ENCODE measurements at places on chromosomes 16 and 17. TPM values are rescaled to one million over a fixed set of nuclear protein-coding genes. Genes with fewer than 3 reads are reported as not detected.

DNA sequence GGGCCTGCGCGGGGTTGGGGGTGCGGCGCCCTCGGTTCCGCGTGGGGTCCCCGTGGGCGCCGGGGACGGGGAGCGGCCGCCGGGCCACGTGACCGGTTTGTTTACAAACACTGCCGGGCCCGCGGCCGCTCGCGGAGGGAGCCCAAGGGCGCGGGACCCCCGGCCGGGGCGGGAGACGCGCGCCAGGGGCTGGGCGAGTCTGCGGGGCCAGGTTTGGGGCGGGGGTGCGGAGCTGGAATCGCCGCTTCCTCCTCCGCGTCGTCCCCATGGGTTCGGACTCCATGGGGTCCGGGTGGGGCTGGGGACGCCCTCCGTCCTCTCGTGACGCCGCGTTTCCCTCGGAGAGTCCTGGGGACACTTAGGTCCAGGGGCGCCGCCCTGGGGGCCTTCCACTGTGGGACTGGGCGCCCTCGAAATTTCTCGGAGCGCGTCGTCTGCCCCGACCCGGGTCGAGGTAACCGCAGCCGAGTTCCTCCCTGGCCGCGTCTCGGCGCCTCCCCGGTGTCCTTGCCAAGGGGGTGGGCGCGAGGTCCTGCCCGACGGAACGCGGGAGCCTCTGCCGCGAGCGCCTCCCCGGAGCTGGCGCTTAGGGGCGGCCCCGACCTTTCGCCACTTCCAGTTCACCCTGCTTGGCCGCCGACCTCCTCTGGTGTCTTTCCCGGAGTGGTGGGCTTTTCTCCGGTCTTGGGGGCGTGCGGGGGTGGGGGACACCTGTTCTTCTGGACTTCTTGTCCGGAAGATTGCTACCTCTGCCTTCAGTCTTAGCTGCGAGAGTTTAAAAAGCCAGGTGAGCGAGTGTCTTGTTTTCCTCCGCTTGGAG lies 684 bp downstream of the YPEL2 start:
- DNase-seq = peak; percentile 52
- H3K4me1 ChIP-seq = peaks cover 74% of the 10 kb centered on the region
- peak overlapping the region; percentile 98 for H3K27ac ChIP-seq
- peaks cover 2% of the 10 kb centered on the region for H3K36me3 ChIP-seq

DNA sequence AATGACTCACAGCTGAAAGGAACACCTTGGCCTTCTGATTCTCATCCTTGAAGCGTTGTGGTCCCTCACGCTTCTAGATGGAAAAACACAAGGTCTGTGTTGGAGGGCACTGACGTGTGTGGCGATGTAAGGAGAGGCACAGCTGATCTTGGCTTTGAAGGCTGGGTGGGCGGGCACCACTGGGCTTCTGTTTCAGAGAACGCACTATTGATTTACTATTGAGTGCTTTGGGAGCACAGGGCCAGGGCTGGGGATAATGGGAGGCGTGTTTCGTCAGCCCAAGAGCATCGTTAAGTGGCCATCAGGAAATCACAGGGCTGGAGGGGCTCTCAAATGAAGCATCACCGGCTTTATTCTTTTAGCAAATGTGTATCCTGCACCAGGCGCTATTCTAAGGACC lies 70.7 kb downstream of the CMIP start:
- peaks cover 11% of the 10 kb centered on the region for H3K4me1 ChIP-seq
- no peak overlapping the region for H3K27ac ChIP-seq
- no peaks in the 10 kb centered on the region for H3K36me3 ChIP-seq
- no peaks in the 10 kb centered on the region for H3K27me3 ChIP-seq

DNA sequence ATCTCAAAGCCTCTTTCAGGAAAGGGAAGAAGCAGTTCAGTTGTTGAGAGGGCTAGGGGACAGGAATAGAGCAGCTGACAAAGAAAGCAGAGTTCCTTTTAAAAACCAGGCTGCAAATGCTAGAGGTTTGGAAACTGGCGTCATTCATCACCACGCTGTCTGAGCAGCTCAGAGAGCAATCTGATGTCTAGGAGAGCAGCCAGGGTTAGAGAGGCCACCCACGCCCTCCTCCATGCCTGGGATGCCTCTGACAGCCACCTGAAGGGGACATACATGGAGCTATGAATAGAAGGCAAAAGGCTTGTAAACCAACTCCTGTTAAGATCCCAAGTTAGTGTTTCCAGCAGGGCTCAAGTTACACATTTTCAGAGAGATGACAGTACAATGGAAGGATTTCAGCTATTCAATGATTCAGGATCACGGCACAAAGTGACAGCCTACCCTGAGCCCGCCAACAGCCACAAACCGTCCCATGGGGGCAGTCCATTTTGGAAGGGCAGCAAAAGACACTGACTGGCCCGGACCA lies 12.4 kb downstream of the RAB5C start:
- peaks cover 4% of the 10 kb centered on the region for H3K4me1 ChIP-seq
- DNase-seq = no peak
- H3K27ac ChIP-seq = no peak overlapping the region
- H3K27me3 ChIP-seq = no peaks in the 10 kb centered on the region

DNA sequence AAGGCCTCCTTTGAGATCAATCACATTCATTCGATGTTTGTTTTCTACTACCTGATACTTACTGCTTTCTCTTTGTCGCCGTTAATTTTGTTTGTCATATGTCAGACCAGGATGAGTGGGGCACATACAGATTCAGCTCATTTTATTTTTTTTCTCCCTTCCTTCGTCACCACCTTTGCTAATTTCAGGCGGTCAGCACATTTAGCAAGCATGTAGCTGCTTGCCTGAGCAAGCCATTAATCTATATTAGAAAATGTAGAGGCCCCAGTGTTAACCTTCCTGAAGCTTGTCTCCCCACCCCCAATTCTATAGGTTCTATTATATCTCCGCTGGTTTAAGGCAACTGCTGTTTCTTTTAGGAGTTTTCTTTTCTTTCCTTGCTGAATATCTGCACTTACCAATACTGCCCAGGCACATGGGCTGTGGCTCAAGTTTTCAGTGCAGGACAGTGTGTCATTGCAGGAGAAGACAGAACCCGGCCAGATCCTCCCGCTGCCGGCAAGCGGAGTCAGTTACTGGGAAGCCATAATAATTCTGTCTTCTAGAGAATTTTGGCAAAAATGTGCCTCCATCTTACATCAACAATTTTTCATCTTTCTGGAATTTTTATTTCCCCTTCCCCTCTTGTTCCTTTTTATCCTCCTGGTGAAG lies 714.3 kb downstream of the WWOX start:
- H3K36me3 ChIP-seq = no peaks in the 10 kb centered on the region
- DNase-seq = no peak
- no peaks in the 10 kb centered on the region for H3K27me3 ChIP-seq

DNA sequence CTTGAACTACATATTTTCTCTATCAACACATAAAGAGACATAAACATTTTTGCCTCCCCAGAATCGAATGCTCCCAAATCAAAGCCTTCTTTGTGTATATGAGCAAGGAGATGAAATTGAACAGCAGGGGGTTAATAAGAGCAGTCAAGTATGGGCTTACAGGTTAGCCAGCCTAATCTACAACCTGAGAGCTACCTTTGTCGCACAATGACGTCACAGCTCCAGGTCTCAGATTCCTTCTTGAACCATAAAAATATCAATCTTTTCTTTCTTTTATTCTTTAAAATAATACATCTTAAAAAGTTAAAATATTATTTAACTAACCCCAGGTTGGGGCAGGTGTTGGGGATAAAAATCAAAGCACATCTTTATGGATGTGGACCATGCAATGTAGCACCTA lies 482.9 kb upstream of the CDH11 start:
- no peak overlapping the region for H3K27ac ChIP-seq
- no peak overlapping the region for H3K4me3 ChIP-seq
- no peaks in the 10 kb centered on the region for H3K36me3 ChIP-seq
- H3K27me3 ChIP-seq = no peaks in the 10 kb centered on the region

GRCh38 chr17:66459811-66460270 lies 157.4 kb downstream of the PRKCA start:
- peak overlapping the region; percentile 77 for H3K27ac ChIP-seq
- no peak overlapping the region for H3K4me3 ChIP-seq
- H3K4me1 ChIP-seq = peaks cover 9% of the 10 kb centered on the region
- no peaks in the 10 kb centered on the region for H3K27me3 ChIP-seq

GRCh38 chr16:71341881-71342280 lies 16.6 kb upstream of the CALB2 start:
- DNase-seq = no peak
- no peak overlapping the region for H3K4me3 ChIP-seq
- no peaks in the 10 kb centered on the region for H3K27me3 ChIP-seq
- H3K4me1 ChIP-seq = no peaks in the 10 kb centered on the region
- H3K36me3 ChIP-seq = no peaks in the 10 kb centered on the region

GRCh38 chr17:70353408-70354092 lies 184.2 kb downstream of the KCNJ2 start:
- H3K4me1 ChIP-seq = no peaks in the 10 kb centered on the region
- no peak for DNase-seq
- no peaks in the 10 kb centered on the region for H3K36me3 ChIP-seq
- H3K27ac ChIP-seq = no peak overlapping the region
- no peak overlapping the region for H3K4me3 ChIP-seq

DNA sequence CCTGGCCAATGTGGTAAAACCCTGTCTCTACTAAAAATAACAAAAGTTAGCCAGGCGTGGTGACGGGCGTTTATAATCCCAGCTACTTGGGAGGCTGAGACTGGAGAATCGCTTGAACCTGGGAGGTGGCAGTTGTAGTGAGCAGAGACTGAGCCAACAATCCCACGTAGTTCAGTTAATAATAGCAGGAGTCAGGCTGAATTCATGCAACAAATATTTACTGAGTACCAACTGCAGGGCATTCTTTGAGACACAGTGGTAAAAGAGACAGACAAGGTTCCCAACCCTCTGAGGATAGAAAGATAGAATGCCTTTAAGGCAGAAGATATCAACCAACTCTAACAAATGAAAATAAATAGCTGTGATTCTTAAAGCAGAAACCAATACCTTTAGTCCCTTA lies 39.1 kb downstream of the SPOP start:
- no peaks in the 10 kb centered on the region for H3K36me3 ChIP-seq
- no peaks in the 10 kb centered on the region for H3K27me3 ChIP-seq
- peaks cover 14% of the 10 kb centered on the region for H3K4me1 ChIP-seq
- no peak overlapping the region for H3K4me3 ChIP-seq

- no peak for DNase-seq
- no peaks in the 10 kb centered on the region for H3K27me3 ChIP-seq
- H3K4me3 ChIP-seq = no peak overlapping the region
- H3K27ac ChIP-seq = no peak overlapping the region
- H3K36me3 ChIP-seq = no peaks in the 10 kb centered on the region
- H3K4me1 ChIP-seq = no peaks in the 10 kb centered on the region
These were observed 57.8 kb upstream of the LYRM9 start for GRCh38 chr17:27950995-27951394.

DNA sequence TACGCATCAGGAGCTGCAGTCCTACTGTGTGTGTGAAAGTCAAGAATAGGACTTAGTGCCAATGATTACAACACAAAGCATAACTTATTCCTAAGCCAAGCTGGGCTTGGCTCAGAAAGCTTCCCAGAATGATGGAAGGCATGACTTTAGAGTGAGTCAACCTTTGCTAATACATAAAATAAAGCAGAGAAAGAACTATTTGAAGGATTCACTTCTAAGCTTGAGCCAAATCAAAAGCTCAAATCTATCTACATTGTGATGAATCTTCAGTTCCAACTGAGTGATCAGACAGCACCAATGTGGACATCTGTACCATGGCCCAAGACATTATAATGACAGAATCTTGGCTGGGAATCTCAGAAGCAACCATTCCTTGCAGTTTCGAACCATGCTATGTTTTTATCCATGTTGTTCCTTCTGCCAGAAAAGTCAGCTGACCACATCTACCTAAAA lies 41.4 kb downstream of the SMG6 start:
- H3K27me3 ChIP-seq = no peaks in the 10 kb centered on the region
- no peak overlapping the region for H3K27ac ChIP-seq
- peaks cover 3% of the 10 kb centered on the region for H3K4me1 ChIP-seq

DNA sequence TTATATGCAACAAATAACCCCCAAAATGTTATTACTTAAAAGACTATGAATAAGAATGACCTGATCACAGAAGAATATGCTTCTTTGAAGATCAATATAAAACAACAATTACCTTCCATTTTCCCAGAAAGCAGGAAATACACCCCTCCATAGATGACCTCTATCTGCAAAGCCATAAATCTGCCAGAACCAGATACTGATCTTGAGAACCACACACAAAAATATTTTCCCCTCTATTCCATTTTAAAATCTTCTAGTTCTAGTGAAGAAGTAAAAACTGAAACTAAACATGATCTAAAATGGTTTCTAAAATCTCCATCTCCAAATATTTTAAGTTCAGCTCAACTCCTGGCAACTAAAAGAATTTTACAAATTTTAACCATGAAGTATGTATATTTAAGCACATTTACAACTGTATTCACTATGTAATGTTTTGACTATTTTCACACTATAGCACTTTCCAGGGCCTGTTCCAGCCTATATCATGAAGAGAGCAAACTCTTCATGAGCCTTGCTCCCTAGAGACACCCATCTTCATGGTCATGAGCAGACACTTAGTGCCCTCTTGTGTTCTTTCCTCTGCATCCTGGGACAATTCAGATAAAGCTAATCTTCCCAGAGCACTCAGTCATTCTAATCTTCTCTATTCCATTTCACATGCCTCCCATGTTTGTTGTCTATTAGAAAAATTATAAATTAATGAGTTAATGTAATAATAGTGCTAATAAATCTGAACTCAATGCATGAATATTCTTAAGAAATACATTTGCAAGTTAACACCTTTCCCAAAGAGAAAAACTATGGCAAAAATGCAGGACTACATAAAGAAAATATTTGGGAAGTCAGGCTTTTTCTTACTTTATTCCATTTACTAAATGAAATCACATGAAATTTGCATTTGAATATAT lies 87.0 kb downstream of the HELZ start:
- H3K27me3 ChIP-seq = no peaks in the 10 kb centered on the region
- no peak overlapping the region for H3K4me3 ChIP-seq
- no peaks in the 10 kb centered on the region for H3K36me3 ChIP-seq
- no peak overlapping the region for H3K27ac ChIP-seq
- H3K4me1 ChIP-seq = no peaks in the 10 kb centered on the region

GRCh38 chr16:77963185-77964044 lies 58.9 kb upstream of the CLEC3A start:
- H3K36me3 ChIP-seq = no peaks in the 10 kb centered on the region
- DNase-seq = no peak
- no peak overlapping the region for H3K4me3 ChIP-seq
- no peak overlapping the region for H3K27ac ChIP-seq
- peaks cover 6% of the 10 kb centered on the region for H3K27me3 ChIP-seq

- no peak overlapping the region for H3K27ac ChIP-seq
- no peak for DNase-seq
- H3K4me3 ChIP-seq = no peak overlapping the region
- H3K27me3 ChIP-seq = no peaks in the 10 kb centered on the region
- H3K36me3 ChIP-seq = peaks cover 18% of the 10 kb centered on the region
- H3K4me1 ChIP-seq = peaks cover 2% of the 10 kb centered on the region
These were observed 4.5 kb downstream of the MIF4GD start for GRCh38 chr17:75266316-75267152.

GRCh38 chr17:57445772-57446472 lies 189.6 kb downstream of the MSI2 start:
- H3K27me3 ChIP-seq = no peaks in the 10 kb centered on the region
- H3K36me3 ChIP-seq = no peaks in the 10 kb centered on the region
- DNase-seq = no peak
- no peak overlapping the region for H3K27ac ChIP-seq
- H3K4me1 ChIP-seq = no peaks in the 10 kb centered on the region

GRCh38 chr16:30186782-30187555 lies 3.6 kb downstream of the CORO1A start:
- H3K27me3 ChIP-seq = no peaks in the 10 kb centered on the region
- no peak overlapping the region for H3K4me3 ChIP-seq
- no peak overlapping the region for H3K27ac ChIP-seq
- no peaks in the 10 kb centered on the region for H3K36me3 ChIP-seq

MYH1 gene
- 0.14 TPM for total RNA-seq

MYH3 gene
- 0.65 TPM for total RNA-seq

MEIOB gene
- not detected for total RNA-seq

FBXW10B gene
- total RNA-seq = 0.59 TPM

EMC6 gene
- 15.3 TPM for total RNA-seq

CD300A gene
- total RNA-seq = 11.5 TPM

Measured in liver (tissue), 10 donors.